ENCODE measurements at places on chromosomes 2 and 18. TPM values are rescaled to one million over a fixed set of nuclear protein-coding genes. Genes with fewer than 3 reads are reported as not detected.

- no peak for DNase-seq
Observed at GRCh38 chr2:160336105-160336504, 136.0 kb upstream of the ITGB6 start.

- no peak for DNase-seq
Observed at GRCh38 chr2:54409752-54410151, 46.4 kb upstream of the SPTBN1 start.

GRCh38 chr2:97005353-97005752, 19.0 kb upstream of the FAM178B start:
- DNase-seq, result no peak

- DNase-seq, result no peak
Observed at GRCh38 chr2:69914164-69914949, 552 bp upstream of the MXD1 start.

DNA sequence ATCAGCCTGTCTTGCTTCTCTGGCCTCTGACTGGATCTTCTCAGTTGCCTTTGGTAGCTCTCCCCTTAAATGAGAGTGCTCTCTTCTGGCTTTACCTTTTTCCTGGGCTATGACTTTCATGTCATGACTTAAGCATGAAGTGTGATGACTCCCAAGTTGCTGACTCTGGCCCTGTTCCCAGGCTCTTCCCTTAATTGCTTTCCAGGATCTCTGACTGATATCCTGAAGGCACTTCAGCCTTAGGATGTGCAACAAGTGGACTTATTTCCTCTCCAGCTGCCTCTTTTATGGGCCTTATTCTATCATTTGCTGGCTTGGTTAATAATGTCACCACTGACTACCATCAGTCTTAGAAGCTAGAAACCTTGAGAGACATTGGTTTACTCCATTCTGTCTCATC, 17.4 kb downstream of the SEMA4F start:
- no peak for DNase-seq

GRCh38 chr2:142878031-142878678, 691 bp downstream of the KYNU start:
- DNase-seq, result no peak

- DNase-seq, result no peak
Observed at GRCh38 chr2:73238149-73238548, 4.0 kb downstream of the CCT7 start.

DNA sequence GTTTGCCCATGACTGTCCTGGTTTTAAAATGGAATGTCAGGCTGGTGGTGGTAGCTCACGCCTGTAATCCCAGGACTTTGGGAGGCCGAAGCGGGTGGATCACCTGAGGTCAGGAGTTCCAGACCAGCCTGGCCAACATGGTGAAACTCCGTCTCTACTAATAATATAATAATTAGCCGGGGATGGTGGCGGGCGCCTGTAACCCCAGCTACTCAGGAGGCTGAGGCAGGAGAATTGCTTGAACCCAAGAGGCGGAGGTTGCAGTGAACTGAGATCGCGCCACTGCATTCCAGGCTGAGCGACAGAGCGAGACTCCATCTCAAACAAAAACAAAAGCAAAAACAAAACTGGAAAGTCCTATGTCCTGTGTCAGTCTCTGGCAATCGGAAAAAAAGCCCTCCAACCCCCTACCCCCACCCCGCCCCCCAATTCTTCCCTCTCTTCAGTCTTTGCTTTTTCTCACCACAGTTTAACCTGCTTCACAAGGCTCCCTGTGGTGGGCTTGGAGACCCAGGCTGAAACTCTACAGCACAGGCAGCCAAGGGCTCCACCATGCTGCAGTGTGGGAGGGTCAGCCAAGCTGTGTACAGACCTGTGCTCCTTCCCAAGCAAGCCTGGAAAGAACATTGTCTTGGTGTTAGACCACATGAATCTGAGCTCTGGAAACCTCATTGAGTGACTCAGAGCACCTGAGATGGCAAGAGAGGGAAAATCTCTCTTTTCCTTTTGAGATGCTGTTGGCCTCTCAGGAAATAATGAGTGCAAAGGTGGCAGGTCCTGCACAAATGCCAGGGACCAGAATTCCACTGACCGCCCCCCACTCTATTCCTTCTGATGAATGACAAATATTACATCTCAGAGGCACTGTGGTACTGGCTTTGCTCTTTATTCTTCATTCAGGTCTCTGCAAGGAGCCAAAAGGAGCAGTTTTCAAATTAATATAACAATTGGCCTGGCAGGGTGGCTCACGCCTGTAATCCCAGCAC, 16.7 kb downstream of the MYCN start:
- DNase-seq, result no peak

- DNase-seq, result no peak
Observed at GRCh38 chr18:75269124-75269680, 58.6 kb downstream of the TSHZ1 start.

DNA sequence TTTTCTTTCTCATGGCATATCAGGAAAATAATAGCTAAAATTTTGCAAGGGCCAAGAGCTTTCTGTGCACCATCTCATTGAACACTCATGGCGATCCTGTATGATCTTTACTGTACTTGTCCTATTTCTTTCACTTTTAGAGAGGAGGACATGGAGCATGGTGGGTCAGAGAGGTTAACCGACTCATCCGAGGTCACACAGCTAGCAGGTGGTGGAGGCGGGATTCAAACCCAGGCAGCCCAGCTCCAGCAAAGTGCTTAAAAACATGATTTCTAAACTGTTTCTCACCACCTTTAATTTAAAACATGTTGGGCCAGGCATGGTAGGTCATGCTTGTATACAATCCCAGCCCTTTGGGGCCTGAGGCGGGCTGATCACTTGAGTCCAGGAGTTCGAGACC, 6.4 kb downstream of the NGEF start:
- no peak for DNase-seq

Gene GRB14
- total RNA-seq, result 3.4 TPM

Gene IL36A
- not detected for total RNA-seq

Gene BMP10
- not detected for total RNA-seq

Gene CCDC148
- 0.20 TPM for total RNA-seq
